ENCODE measurements at places on chromosomes 1 and 21. TPM values are rescaled to one million over a fixed set of nuclear protein-coding genes. Genes with fewer than 3 reads are reported as not detected.

GRCh38 chr21:32388306-32388705, 4.5 kb downstream of the URB1 start:
- DNase-seq: no peak

GRCh38 chr1:91637539-91637994, 136.9 kb downstream of the CDC7 start:
- no peak for DNase-seq

Gene DNASE2B
- not detected for total RNA-seq

Gene LCE3D
- total RNA-seq: not detected

Gene PRR9
- not detected for total RNA-seq

DNA sequence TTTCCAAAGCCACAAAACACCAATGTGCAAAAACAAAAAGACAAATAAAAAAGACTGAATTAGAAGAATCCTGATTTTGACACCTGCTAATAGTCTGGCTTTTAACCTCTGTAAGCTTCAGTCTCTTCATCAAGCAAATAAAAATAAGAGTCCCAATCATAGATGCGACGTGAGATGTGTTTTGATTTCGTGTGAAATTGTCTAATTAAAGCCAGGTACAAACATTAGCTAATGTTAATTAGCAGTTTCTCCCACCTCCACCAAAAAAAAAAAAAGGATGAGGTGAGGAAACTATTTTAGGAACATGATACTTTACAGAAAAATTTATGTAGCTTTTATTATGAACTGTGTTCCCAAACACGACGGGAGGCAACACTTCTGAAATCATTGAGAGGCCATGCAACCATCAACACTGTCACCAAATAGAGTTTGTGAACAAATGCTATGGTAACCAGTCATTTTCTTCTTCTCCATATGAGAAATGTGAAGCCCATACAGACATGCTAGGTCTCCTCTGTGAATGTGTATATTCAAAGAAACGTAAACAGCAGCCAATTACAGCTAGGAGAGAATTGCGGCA, 6.7 kb upstream of the EVI5 start:
- DNase-seq: no peak

DNA sequence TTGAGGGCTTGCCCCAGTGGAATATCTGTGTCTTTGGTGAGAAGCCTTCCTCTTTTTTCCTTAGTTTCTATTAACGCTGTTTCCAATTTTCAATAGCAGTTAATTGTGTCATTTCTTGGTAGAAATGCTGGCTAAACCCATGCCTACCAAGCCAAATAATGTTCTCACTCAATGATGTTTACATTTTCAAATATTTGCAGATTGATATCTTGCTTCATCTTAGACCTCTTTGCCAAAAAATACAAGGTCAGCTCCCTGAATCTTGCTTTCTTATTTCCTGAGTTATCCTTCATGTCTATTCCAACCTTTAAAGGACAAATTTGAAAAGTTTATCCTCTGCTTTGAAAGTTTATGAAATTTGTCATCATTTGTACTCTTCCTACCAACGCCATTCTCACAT, 5.1 kb downstream of the KCNJ15 start:
- DNase-seq: peak; percentile 27

DNA sequence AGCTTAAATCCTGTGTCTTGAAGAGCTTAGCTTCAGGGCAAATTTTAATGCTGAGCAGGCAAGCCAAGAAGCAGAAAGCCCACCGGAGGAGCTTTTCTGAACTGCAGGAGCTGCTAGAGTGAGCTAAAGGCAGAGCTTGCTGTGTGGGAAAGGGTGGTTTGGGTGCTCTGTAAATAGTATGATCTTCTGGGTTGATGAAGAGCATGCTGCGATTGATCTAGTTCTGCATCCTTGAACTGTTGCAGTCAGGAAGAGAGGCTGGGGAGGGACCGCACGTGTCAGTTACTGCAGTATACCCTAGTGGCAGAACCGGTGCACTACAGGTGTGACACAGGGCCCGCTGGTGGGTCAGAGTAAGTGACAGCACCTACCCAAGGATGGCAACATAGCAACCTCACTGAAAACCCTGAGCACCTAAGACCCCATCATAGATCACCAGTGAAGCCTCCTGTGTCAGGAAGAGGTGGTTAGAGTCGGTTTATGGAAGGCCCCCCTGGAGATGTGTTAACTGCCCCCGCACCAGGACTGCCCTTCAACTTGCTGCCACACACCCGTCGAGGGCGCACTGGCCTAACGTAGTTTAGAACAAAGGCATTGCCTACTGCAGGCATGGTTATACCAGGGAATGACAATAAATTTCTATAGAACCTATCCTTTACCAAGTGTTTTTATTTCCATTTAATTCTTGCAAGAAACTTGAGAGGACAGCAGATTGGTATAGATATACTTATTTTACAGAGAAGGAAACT, 146.0 kb upstream of the KIAA0040 start:
- DNase-seq: no peak

GRCh38 chr1:91784191-91784590, 101.8 kb downstream of the TGFBR3 start:
- DNase-seq: no peak

Gene SH2D1B
- total RNA-seq: 0.18 TPM

Gene KCNJ9
- total RNA-seq: not detected

Gene SH3D21
- total RNA-seq: 1.9 TPM

Gene KLHDC8A
- not detected for total RNA-seq

DNA sequence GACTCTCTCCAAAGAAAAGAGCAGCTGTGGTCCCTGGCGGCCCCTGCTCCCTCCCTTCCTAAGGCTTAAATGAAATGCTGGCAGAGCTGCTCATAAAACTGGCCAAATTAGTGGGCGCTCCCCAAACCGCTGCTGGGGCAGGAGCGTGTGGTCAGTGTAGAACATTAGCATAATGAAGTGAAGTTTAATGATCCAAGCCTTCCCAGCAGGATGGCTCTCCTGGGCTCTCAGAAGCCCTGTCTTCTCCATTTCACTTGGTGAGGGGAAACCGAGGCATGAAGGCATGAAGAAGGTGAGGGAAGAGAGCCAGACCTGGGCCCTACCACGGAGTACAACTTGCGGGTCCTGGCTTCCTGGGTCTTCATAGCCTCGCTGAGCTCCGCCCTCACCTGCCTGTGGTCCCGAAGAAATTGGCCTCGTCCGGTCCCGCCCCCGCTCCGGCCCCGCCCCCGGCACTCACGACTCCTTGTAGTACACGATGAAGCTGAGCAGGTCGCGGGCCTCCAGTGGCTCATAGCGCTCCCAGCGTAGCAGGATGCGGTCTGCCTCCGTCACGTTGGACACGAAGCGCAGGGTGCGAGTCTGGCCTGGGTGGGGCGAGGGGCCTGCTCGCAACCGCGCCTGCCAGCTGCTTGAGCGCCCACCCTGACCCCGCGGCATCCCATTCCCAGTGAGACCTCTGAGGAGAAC, 10.3 kb downstream of the INSRR start:
- no peak for DNase-seq

- DNase-seq: no peak
Observed at GRCh38 chr1:53629101-53629691, 109.8 kb downstream of the GLIS1 start.

Gene COL18A1
- 4.3 TPM for total RNA-seq

Gene OR2G6
- not detected for total RNA-seq

DNA sequence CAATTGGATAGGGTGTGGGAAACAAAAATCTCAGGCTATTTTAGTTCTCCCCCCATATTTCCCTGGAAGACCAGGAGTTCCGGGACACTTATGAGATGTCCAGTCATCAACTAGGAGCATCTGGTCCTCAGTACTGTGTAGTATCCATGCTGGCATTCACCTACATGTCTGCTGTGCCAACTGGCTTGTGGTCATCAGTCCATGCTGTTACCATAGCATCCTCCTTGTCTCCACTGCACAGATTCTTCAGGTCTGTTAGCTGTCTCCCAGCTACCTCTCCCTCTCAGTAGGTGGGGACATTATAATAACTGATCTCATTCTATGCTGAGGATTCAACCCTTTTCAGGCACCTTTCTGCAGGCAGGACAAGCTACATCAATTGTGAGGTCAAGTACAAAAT, 302.9 kb downstream of the BARHL2 start:
- no peak for DNase-seq
